NCI-H1417 treated with DMSO at 0.1 percent for 48 hours (cell line): ENCODE measurements at places on chromosomes 2 and 18.

- DNase-seq, result no peak
Observed at GRCh38 chr2:240627736-240628506, 2.6 kb downstream of the GPR35 start.

- DNase-seq, result no peak
Observed at GRCh38 chr18:78992041-78993011, 12.7 kb downstream of the SALL3 start.

DNA sequence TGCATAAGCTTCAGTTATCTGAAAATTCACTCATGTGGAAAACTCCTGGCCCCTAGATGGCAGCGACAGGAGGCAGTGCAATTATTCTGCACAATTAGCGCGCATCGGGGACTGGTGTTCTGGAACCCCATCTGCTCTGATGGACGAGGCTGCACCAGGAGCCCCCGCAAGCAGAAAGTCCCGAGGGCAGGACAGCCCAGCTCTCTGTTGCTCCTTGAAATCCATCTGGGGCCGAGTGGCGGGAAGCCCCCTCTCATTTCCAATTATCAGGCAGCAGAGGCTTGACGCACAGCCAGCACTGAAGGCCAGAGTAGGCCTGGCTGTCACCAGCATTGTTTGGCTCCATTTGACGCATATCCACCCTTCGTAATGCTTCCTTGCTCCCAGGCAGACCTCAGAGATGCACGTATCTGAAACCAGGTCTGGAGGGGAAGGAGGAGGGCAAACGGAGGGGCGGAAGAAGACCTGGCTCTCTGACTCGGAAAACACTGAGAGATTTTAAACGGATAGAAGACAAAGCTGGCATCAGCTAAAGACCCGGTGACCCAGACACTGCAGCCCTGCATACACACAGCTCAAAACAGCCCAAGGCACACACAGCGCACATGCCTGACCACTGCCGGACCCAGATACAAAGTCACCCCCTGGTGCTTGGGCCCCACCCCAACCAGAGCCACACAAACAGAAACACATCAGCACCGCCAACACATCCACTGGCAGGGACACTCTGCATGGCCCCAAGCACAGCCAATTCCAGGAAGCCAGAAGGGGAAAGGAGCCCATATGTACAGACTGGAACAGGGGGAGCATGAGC lies 69.8 kb downstream of the TNS1 start:
- DNase-seq, result no peak

- DNase-seq, result no peak
Observed at GRCh38 chr2:15096873-15097272, 464.3 kb downstream of the NBAS start.

DNA sequence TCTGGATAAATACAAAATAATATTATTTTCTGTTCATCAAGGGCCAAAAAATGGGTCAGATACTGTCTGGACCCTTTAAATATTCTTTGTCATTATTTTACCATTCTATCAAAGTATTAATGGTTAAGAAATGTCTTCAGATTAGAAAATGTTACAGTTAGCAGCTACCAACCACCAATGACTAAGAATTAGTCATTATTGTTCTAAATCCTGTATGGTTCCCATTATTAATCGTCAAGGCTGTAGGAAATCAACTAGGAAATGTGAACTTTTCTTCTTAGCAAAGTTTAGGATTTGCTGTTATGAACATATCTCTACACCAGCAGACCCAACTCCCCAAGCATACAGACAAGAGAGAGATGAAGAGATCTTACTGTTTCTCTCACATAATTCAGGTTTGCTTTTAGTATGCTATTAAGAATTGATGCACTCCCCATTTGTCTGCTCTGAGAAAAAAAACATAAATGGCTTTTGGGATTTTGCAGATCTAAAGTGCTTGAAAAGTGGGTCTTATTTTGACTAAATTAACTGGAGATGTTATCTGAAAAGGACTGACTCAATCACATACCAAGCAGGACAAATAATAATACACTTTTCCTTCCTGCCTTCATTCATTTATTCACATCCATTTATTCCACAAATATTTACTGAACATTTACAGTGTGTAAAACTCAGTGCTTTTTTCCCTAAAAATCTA lies 147.7 kb downstream of the PPP1R1C start:
- no peak for DNase-seq
